ENCODE measurements at places on chromosomes 12 and 14. TPM values are rescaled to one million over a fixed set of nuclear protein-coding genes. Genes with fewer than 3 reads are reported as not detected.

The M6PR gene
- total RNA-seq = 193 TPM

The KRT83 gene
- not detected for total RNA-seq

The ADAM20 gene
- total RNA-seq = 0.22 TPM

The APOLD1 gene
- total RNA-seq = 11.9 TPM

The KRT71 gene
- not detected for total RNA-seq

The KERA gene
- total RNA-seq = not detected

The C3AR1 gene
- total RNA-seq = 2.3 TPM

The GLS2 gene
- 1.8 TPM for total RNA-seq

The EIF2S1 gene
- 91.2 TPM for total RNA-seq

The B3GNT4 gene
- total RNA-seq = 2.1 TPM

The OR10P1 gene
- total RNA-seq = not detected

The GAS2L3 gene
- 5.0 TPM for total RNA-seq

The FAR2 gene
- total RNA-seq = 17.1 TPM

The BEST3 gene
- total RNA-seq = not detected

The CCDC177 gene
- total RNA-seq = not detected

The TMCC3 gene
- 0.38 TPM for total RNA-seq

The SMCO2 gene
- 0.34 TPM for total RNA-seq

The ASIC1 gene
- total RNA-seq = 3.1 TPM

The TAS2R46 gene
- 0.94 TPM for total RNA-seq

The TMEM253 gene
- total RNA-seq = not detected

The KRT8 gene
- total RNA-seq = not detected

The CACNA1C gene
- 0.22 TPM for total RNA-seq

The CBLN3 gene
- total RNA-seq = 4.5 TPM

The GPHB5 gene
- not detected for total RNA-seq

The ACADS gene
- total RNA-seq = 14.8 TPM

The CD163 gene
- total RNA-seq = not detected

The GNB3 gene
- 0.45 TPM for total RNA-seq

The ETFBKMT gene
- 1.1 TPM for total RNA-seq

The CERS5 gene
- 38.6 TPM for total RNA-seq

The TMEM52B gene
- total RNA-seq = not detected

The DUSP6 gene
- 76.8 TPM for total RNA-seq

The CDKN3 gene
- total RNA-seq = 59.2 TPM

The PPFIA2 gene
- not detected for total RNA-seq

The IL31 gene
- not detected for total RNA-seq

The KCNJ8 gene
- total RNA-seq = not detected

The EXOC5 gene
- total RNA-seq = 66.0 TPM

The STON2 gene
- total RNA-seq = 0.29 TPM

The INSM2 gene
- not detected for total RNA-seq
